Type B pancreatic cell (in vitro differentiated cells): ENCODE measurements at places on chromosomes 16 and 17. TPM values are rescaled to one million over a fixed set of nuclear protein-coding genes. Genes with fewer than 3 reads are reported as not detected.

DNA sequence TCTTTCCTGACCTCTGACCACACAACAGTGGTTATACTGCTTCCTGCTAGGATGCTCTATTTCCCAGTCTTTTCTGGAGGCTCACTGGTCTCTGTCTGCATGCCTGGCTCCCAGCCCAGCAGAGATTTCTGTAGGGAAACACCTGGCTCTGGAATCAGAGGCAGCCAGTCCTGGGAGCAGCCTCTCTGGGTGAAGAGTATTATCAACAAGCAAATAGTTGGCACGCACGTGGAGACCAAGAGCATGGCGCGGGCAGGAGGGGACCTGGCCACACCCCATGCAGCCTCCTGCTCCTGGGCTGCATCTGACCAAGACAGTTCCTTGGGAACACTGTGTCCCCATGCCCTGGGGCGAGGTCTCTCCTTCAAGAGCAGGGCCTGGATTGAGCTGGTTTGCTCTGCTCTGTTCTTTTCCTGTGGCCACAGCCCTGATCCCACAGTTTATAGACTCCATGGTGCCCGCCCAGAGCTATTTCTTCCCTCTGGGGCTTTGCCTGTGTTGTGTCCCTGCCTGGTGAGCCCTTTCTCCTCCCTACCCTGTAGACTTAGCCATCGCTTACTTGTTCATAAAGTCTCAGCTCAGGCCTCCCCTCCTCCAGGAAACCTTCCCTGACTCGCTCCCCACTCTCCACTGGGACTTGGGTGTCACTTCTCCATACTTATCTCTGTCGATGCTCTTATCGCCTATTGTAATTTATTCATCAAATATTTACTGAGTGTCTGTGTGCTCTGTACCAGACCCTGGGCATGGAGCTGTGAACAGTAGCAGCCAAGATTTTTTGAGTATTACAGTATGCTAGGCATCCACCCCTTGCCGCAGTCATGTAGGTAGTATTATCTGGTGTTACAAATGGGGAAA is 60.6 kb downstream of the SCNN1B start:
- DNase-seq, result no peak

DNA sequence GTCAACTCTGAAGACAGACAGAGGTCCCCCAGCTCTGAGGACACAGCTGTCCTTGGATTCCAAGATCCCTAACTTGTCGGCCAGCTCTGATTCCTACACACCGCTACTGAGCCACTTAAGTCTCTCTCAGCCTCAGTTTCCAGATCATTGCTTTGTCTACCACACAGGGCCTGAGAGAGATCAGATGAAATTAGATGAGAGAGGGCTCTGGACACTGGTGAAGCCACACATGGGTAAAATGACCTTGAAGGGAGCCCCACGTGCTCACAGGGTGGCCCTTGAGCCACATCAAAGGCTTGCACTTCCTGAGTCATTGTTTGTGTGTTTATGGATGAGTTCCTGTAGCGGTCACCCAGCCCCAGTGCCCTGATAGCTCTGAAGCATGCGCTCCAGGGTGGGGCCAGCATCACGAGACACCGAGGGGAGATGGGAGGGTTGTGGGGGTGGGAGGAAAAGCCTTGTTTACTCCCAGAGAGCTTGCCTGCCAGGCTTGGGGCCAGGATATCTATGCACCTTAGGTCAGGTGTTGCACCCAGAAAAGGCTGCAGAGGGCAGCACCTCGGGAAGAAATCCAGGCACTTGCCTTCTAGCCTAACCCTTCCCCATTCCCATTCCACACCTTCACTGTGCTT is 32.7 kb upstream of the SLC6A2 start:
- no peak for DNase-seq

DNA sequence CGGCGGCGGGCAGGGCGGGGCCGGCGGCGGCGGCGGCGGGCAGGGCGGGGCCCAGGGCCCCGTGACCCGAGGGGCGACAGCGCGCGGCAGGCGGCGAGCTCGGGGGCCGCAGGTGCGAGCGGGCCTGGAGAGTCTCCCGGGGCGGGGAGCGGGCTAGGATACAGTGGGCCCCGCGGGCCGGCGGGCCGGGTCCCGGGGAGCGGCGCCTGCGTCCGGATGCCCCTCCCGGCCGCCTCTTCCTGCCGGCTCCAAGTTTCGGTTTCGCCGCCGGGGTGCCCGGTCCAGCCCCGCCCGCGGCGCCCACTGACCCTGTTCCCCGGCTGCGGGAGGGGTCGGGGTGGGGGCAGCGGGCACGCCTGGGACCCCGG is at the start of gene RNF213:
TSS of gene RNF213 (plus strand) at position 62 of the 368 bp plus-strand sequence. CDS start 2,830 bp downstream, outside the sequence.
- no peak for DNase-seq

GRCh38 chr17:66542129-66542966 is 239.9 kb downstream of the PRKCA start:
- DNase-seq, result no peak

DNA sequence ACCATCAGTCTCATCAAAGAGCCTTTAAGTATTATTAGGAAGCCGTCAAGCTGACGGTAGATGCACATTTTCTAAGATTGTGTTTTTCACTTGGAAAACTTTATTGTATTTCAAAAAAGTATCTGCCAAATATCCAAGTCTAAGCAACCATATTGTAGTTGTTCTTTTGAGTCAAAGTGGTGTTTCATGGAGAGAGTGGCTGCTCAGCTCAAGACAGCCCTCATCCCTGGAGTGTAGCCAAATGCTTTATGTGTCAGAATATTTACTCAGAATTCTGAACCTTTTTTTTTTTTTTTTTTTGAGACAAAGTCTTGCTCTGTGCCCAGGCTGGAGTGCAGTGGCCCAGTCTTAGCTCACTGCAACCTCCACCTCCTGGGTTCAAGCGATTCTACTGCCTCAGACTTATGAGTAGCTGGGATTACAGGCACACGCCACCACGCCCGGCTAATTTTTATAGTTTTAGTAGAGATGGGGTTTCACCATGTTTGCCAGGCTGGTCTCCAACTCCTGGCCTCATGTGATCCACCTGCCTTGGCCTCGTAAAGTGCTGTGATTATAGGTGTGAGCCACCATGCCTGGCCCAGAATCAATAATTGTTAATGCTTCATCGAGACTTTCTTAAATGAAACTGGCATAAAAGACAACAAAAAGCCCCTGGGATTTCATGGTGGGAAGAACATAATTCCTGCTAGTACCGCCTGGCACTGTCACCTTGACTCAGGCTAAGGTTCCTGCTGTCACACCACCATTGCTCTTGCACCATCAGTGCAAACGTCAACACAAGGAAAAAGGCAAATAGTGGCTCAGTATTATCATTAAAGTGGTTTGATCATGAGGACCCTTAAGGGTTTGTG is 45.5 kb downstream of the PRKCA start:
- no peak for DNase-seq

GRCh38 chr17:2611627-2612026 is 18.2 kb downstream of the PAFAH1B1 start:
- no peak for DNase-seq

GRCh38 chr16:81069063-81069462 is 8.0 kb downstream of the C16orf46 start:
- no peak for DNase-seq

- DNase-seq, result no peak
These were observed 86.8 kb downstream of the NTN1 start for GRCh38 chr17:9108146-9108545.

DNA sequence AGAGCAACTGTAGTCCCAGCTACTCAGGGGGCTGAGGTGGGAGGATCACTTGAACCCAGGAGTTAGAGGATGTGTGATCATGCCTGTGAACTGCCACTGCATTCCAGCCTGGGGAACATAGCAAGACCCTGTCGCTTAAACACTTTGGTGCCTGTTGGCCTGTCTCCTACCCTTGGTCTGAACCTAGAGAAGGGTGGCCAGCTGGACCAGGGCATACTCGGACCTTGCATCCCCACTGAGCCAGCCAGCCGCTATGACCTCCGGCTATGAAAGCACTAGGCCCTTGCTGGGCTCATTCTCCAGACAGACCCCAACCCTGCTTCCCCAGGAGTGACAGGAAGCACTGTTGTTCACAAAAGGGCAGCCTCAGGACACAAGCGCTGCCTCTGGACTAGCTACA is 4.6 kb downstream of the IFT20 start:
- no peak for DNase-seq

DNA sequence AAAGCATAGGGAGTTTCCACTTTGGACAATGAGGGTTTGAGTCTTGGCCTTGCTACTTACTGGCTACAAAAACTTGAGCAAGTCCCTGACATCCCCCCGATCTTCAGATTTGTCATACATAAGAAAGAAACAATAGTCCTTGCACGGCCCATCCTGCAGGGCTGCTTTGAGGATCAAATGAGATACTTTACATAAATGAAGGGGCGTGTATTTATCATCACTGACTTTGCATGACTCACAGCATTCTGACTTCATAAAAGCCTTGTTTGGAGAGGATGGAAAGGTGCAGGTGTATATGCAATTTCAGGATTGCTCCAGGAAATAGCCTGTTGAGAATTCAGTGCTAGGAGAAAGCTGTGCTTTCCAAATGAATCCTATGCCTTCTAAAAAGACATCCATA is 465.0 kb upstream of the MAF start:
- DNase-seq, result no peak

GRCh38 chr16:76190480-76190879 is 86.7 kb upstream of the CNTNAP4 start:
- no peak for DNase-seq

The NPIPA5 gene
- total RNA-seq, result 2.8 and 5.0 TPM in 2 replicates

The PLA2G10 gene
- total RNA-seq, result 1.3 TPM in 1 of 2 replicates, not detected in the other

The MC1R gene
- 3.6 and 3.8 TPM in 2 replicates for total RNA-seq

The ABCC3 gene
- total RNA-seq, result 10.6 and 13.3 TPM in 2 replicates

The ITGB3 gene
- total RNA-seq, result 0.36 and 1.6 TPM in 2 replicates

The UNC13D gene
- total RNA-seq, result 7.1 and 7.4 TPM in 2 replicates

The LRRC37A gene
- 2.3 and 3.8 TPM in 2 replicates for total RNA-seq

The ADGRG3 gene
- not detected in 2 replicates for total RNA-seq
